ENCODE measurements at places on chromosomes 1 and 21. TPM values are rescaled to one million over a fixed set of nuclear protein-coding genes. Genes with fewer than 3 reads are reported as not detected.
A peak's percentile ranks its signal among the peaks of the same experiment; 100 is the strongest.

DNA sequence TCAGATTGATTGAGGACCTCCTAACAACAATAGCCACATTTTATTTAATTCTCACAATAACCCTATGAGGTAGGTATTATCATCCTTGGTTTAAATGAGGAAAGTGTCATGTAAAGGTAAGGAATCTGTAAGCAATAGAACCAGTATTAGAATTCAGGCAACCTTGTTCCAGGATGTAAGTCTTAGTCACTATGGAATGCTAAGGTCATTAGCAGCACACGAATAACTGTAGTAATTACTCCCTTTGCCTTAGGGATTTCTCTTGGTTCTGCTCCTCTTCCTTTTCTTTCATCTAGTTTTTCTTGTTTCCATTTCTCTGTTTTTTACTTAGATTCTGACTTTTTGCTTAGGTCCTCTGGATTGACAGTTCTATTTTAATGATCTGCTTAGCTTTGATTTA is 23.1 kb upstream of the ATP6V1G3 start:
- no peak overlapping the region for H3K4me3 ChIP-seq
- no peaks in the 10 kb centered on the region for H3K36me3 ChIP-seq
- no peaks in the 10 kb centered on the region for H3K4me1 ChIP-seq

Gene LCE5A
- total RNA-seq, result not detected

Gene OR2T33
- total RNA-seq, result not detected

DNA sequence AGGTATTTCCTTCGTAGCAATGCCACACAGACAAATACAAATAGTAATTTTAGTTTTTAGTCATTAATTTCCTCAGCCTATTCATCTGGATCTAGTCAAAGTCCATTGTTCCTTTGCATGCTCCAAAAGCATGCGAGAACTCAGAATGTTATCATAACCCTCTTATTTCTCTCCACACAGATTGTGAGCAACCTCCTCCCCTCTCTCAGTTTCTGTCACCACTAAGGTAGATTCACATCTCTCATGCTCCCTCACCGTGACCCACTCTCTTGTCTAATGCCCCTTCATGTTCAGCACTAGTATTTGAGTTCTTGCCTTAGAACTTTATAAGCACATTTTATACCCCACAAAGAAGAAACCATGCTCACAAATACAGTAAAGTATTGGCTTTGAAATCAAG is 582.4 kb downstream of the PLA2G4A start:
- no peaks in the 10 kb centered on the region for H3K27me3 ChIP-seq
- no peak for DNase-seq

DNA sequence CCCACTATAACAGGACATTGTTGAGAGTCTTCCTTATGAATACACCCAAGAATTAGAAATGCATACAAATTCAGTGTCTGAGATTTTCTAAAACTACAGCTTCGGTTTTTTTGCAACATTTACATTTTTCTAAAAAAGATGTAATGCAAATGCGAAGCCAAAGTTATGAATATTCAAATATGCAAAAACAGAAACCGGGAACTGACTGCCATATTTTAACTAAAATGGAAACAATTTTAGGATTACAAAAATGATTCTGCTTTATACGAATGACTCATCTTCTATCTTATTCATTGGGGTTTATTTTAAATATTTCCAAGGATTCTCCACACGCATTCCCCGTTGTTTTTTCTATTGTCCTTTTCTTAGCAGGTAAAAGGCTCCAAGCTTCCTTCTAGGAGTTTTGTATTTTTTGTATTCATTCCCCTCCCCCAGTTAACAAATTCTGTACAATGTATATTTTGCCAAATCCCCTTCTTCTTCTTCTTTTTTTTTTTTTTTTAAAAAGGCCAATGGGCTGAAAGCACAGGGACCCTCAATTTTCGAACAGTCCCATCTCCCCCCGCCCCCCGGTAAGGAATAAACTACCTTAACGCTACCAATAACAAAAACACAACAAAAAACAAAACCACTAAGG is 1.0 kb downstream of the ARPC5 start:
- peaks cover 33% of the 10 kb centered on the region for H3K4me1 ChIP-seq
- no peak for DNase-seq
- H3K27me3 ChIP-seq, result peaks cover 19% of the 10 kb centered on the region
- peaks cover 15% of the 10 kb centered on the region for H3K36me3 ChIP-seq
- peak overlapping the region; percentile 99 for H3K4me3 ChIP-seq

DNA sequence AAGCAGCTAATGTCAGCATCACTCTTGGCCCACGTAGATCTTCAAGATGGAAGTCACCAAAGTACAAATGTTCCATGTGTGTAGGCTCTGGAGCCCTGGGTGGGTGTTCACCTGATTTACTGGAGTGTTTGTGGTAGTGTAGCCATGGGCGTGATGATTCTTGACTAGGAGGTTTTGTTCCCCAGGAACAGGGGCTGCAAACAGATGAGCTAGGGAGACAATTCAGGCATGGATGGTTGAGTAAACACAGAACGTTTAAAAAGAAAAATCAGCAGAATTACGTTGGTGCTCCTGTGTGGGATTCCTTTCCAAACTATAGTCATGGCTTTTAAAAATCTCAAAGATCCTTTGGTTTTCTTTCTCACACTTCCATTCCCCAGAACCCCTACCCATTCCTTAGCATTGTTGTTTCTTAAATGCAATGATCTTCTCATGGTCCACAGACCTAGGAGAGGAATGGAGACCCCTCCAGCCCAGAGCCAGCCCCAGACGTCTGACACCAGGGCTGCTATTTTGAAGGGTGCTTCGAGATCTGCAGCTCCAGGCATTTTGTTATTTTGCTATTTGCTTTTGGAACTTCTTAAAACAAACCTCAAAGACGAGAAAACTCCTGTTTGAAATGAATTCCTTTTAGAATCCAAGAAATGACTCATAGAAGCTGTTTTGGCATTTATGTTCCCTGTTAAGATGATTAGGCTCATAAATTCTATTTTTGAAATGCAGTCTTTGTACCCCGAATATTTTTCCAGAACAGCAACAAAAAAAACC is 115.1 kb downstream of the ETS2 start:
- H3K27ac ChIP-seq, result no peak overlapping the region
- H3K4me3 ChIP-seq, result no peak overlapping the region
- H3K27me3 ChIP-seq, result no peaks in the 10 kb centered on the region
- DNase-seq, result no peak

- peak; percentile 94 for DNase-seq
- peak within 1 kb of the TSS; percentile 100 for H3K4me3 ChIP-seq
- peaks cover 49% of the 10 kb centered on the region for H3K36me3 ChIP-seq
- H3K4me1 ChIP-seq, result peaks cover 32% of the 10 kb centered on the region
- peaks cover 4% of the 10 kb centered on the region for H3K27me3 ChIP-seq
These were observed at the start of gene ZBTB37 for GRCh38 chr1:173868266-173869020. Gene ZBTB37 (plus strand): TSS chr1:173868380. CDS start chr1:173870226, 1,846 bp downstream.

Gene FNDC7
- total RNA-seq, result not detected

GRCh38 chr1:103265551-103265950 is 157.2 kb upstream of the COL11A1 start:
- no peak overlapping the region for H3K27ac ChIP-seq
- H3K4me3 ChIP-seq, result no peak overlapping the region
- no peaks in the 10 kb centered on the region for H3K36me3 ChIP-seq
- no peak for DNase-seq
- H3K27me3 ChIP-seq, result no peaks in the 10 kb centered on the region

Gene MYOC
- total RNA-seq, result not detected

Gene ZSWIM5
- 2.7 TPM for total RNA-seq

Measured in type B pancreatic cell (in vitro differentiated cells).